ENCODE measurements at places on chromosomes 7 and 10.

- DNase-seq: no peak
These were observed 50.4 kb downstream of the CPED1 start for GRCh38 chr7:121038717-121039509.

GRCh38 chr7:156943091-156944041 lies 6.1 kb upstream of the NOM1 start:
- DNase-seq: peak; percentile 74

GRCh38 chr10:96292971-96293920 lies 11.0 kb upstream of the DNTT start:
- peak; percentile 82 for DNase-seq

GRCh38 chr7:50156163-50156562 lies 63.1 kb upstream of the ZPBP start:
- no peak for DNase-seq

GRCh38 chr10:133109711-133110110 lies 22.0 kb downstream of the ADGRA1 start:
- DNase-seq: no peak

GRCh38 chr10:6171881-6172695 lies 30.6 kb upstream of the PFKFB3 start:
- DNase-seq: no peak

DNA sequence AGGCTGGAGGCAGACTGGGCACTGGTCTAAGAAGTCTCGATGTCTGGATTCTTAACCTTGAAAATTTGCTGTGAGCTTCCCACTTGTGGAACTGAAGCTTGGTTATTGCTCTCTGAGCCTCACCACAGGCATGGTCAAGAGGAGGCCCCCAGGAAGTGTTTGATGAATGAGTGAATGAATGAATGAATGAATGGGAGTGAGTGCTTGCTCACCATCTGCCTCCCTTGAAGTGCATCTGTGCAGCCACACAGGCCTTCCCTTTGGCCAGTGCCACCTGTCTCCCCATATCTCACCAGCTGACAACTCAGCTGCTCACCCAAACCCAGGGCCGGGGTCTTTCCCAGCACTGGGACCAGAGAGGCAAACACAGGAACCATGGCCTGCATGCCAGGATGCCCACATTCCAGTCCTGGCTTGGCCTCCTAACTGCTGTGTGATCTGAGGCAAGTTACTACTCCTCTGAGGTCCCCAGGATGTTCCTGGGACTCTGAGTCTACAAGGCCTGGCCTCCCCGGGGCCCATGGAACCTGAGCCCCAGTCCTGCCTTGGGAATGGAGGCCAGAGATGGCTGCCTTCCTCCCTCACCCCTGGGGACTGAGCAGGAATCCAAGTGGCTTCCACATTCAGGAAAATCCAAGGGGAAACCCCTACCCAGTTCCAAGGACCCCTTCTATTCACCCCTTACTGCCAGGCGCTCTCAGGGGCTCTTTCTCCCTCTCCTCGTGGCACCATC lies 51.4 kb upstream of the SLC29A3 start:
- no peak for DNase-seq

- peak; percentile 80 for DNase-seq
These were observed 1.5 kb downstream of the CTBP2 start for GRCh38 chr10:125158601-125159485.

GRCh38 chr10:88974446-88975376 lies 15.9 kb upstream of the FAS start:
- DNase-seq: peak; percentile 55

- DNase-seq: peak; percentile 86
These were observed 7.5 kb downstream of the DYNC2I1 start for GRCh38 chr7:158863611-158864506.

DNA sequence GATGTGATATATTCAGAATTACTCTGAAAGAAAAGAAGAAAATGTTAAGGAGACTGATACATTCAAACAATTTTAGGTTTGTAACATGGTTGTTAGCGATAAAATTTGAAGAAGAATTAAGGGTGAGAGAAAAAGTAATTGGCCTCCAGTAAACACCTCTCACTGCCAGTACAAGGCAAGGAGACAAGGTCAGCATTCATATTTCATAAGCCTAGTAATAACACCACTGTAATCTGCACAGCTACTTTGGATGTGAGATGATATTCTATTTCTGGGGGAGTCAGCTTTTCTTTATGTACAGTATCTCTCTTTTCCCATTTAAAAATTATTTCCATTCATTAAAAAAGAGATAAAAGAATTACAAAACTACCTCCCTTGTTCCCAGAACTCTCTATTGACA lies 621.1 kb downstream of the NRG3 start:
- no peak for DNase-seq

GRCh38 chr7:115177823-115178222 lies 255.9 kb downstream of the MDFIC start:
- no peak for DNase-seq

- DNase-seq: no peak
These were observed 42.4 kb downstream of the CCNY start for GRCh38 chr10:35378541-35379210.

- peak; percentile 16 for DNase-seq
These were observed 88.2 kb downstream of the CHRM2 start for GRCh38 chr7:136956671-136957070.

DNA sequence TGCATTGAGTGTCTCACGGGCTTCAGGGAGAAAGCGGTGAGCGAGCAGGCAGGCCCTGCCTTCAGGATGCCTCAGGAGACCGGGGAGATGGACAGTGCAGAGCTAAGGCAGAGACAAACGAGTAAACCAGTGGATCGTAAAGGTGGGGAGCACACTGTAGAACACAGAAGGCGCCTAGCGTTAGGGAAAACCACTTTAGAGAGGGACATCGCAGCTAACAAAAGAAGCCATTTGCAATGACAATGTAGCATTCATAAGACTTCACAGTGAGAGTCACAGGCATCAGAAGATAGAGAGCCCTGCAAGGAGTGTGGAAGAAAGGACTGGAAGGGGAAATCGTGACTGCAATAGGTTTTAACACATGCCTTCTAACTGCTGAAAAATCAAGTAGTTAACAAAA lies 54.9 kb upstream of the TMEM273 start:
- no peak for DNase-seq

DNA sequence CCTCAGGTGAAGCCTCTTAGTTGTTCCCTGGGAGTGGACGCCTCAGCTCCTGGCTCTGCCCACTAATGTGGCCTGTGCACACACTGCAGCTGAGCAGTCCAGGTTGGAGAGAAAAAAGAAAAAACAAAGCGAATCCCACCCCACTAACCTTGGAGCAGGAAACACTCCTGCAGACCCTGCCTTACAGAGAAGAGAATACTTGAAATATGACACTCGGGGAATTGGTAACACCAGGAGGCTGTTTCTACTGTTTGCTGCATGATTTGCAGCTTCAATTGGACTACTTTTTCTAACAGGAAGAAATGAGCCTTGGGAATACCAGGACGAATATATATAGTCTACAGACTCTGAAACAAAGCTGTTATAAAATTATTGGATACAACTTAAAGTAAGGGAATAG lies 22.2 kb downstream of the CDHR3 start:
- DNase-seq: peak; percentile 17

- DNase-seq: no peak
These were observed 381.9 kb downstream of the ZWINT start for GRCh38 chr10:55979203-55979602.

GRCh38 chr7:134527979-134528371 lies 608 bp downstream of the AKR1B10 start:
- DNase-seq: peak; percentile 71

- DNase-seq: no peak
These were observed 3.9 kb downstream of the FAM241B start for GRCh38 chr10:69633673-69634635.

DNA sequence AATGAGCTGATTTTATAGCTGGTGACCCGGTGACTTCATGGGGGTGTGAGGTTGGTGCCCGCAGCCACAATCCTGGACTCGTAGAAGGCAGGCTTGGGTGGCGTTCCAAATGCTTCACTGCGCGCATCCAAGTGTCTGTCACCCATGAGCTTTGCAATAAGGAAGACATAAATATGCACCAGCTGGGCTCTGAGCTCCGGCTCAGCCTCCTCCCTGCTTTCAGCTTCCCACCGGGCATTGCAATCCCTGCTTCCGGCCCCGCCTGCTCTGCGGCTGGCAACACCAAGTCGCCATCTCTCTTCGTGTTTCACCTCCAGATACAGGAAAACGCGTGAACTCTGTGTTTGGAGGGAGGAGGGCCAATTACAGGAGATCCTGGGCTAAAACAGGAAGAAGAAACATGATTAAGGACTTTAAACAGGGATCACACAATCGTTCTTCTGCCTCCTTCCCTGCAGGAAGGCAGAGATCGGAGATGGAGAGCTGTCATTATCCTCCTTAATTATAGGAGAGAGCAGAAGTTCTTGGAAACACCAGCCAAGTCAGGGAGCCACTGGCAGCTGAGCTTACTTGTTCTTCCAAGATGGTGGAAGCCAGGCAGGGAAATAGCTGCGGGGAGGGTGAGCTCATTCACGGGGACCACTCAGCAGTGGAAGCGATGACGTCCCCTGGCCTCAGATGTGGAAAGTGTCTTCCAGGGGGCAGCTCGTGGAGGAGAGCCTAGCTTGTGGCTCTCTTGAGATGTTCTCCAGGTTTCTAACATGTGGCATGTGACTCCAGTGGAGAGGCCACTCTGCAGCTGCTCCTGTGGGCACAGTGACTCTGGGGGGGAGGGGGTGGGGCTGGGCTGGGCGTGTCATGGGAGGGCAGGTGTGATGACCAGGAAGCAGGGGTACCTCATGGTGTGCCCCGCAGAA lies 134.9 kb downstream of the CAMK1D start:
- DNase-seq: peak; percentile 95

DNA sequence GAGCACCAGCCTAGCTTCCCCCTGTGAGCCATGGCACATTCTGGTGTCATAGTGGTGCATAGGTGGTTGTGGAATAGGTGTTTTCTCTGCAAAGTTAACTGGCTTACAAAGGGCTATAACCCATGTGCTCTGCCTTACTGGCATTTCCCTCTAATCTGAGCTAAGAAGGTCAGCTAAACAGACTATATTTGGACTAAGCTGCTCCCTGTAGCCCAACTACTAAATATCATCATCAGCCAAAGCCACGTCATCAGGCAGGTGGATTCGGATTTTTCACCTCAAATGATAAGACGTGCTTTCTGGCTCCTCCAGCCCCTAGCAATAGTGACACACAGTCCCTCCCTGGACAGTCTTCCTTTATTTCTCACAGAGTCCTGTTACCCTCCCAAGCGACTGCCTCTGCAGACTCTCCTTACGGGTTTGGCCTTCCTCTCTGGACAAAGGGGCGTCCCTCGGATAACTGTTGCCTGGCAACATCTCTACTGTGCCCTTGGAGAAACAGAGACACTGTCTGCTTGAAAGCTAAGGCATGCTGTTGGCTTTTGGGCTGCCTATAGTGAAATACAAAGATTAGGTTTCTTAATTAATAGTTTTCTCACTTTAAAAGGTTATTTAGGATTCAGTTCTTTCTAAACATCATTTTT lies 9.1 kb downstream of the SLC13A4 start:
- no peak for DNase-seq

GRCh38 chr10:102819054-102819453 lies 18.2 kb downstream of the CYP17A1 start:
- DNase-seq: no peak

DNA sequence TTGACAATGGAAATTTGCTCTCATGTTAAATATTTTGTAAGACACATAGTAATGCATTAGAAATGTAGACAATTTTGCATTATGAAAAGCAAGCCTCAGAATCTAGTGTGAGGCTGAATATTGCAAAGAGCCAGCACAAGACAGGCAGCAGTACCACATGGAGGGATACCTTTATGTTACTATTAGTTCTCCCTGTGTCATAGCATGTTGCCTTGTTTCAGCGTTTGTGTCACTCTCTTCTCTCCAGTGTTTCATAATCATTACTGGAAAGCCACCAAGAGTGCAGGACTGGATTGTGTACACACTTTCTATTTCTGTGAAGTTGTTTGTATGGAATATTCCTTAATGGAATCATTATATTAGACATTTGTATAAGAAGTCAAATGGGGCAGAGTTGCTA lies 8.5 kb downstream of the AHR start:
- peak; percentile 43 for DNase-seq

- DNase-seq: no peak
These were observed 212.2 kb upstream of the NRG3 start for GRCh38 chr10:81662837-81663236.

- DNase-seq: no peak
These were observed 345.0 kb downstream of the SORCS1 start for GRCh38 chr10:106819490-106819889.

Measured in DMS53 (cell line).